ENCODE measurements at places on chromosomes 16 and 17.

- ATAC-seq = peak; percentile 45
Measured at GRCh38 chr16:79599837-79600637, 500 bp downstream of the MAF start.

DNA sequence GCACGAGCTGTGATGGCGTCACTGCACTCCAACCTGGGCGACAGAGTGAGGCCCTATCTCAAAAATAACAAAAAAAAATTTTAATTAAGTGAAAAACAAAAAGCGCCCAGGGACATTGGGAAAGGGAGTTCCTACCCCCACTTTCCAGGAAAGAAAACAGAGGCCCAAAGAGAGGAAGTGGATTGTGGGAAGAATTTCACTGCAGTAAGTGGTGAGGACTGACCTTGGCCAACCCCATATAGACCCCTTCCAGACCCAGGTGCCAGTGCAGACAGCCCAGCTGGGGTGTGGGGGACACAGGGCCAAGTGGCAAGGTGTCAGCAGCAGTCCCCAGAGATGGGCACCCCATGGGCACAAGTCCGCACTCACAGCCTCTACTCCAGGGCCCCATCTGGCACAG is 29.0 kb upstream of the KRT17 start:
- no peak for ATAC-seq

- no peak for ATAC-seq
Measured at GRCh38 chr17:48149787-48150463, 42.4 kb downstream of the SNX11 start.

DNA sequence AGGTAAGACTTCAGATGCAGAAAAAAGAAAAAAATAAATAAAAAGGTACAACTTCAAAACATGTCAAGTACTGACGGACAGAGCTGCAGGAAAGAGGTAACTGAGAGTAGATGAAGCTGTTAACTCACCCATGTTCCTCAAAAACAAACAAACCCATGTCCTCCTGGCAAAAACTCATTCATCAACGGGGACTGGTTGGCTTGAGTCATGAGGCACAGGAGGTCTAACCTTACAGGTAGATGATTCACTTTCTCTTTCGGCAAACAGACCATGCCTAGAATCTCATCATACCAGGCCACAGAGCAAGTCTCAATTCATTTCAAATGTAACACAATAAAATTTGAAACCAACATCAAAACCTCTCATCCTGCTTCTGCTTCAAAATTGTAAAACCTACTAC is 12.3 kb upstream of the FASN start:
- ATAC-seq = no peak

Data from SK-N-SH treated with all-trans-retinoic acid at 6 μM for 48 hours (cell line).